ENCODE measurements at places on chromosomes 3 and 15. TPM values are rescaled to one million over a fixed set of nuclear protein-coding genes. Genes with fewer than 3 reads are reported as not detected.

DNA sequence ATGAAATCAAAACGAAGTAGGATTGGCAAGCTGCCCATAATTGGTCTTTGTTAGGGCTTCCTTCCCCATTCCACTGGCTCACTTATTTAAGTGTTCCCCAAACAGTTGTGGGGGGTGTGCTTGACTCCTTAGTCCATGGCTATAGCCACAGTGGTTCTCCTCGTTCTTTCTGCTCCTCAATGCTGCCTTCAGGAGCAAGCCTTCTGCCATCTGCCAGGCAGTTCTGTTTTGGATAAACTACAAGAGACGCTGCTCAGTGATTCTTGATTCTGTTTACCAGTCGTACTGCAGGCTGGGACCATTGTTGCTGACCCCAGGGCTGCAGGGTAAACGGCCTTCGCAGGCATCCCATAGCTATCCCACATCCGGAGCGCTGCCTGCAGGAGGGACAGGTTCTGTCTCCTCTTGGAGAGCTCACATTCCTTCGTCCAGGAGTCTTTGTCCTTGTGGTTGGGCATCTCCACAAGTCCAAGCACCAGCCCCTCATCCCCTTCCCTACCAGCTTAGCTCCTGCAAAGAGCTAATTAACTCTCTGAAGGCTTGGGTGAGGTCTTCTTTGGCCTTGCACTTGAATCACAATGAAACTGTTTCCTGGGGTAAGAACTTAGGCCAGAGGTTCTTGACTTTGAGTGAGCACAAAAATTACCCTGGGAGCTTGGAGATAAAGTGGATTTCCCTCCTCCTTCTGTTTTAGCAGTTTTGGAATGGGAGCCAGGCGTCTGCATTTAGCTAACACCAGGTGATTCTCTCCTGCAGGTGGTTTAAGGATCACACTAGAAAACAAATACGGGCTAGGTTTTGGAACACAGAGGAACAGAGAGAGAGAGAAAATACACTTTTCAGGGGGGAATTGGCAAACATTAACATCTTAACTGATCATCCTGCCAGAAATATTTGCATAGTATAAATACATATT, 114.9 kb downstream of the SV2B start:
- no peak overlapping the region for H3K4me3 ChIP-seq
- no peaks in the 10 kb centered on the region for H3K4me1 ChIP-seq
- H3K27ac ChIP-seq = no peak overlapping the region
- DNase-seq = no peak

Gene AAGAB
- total RNA-seq = 51.7 TPM

Gene SUSD5
- not detected for total RNA-seq

DNA sequence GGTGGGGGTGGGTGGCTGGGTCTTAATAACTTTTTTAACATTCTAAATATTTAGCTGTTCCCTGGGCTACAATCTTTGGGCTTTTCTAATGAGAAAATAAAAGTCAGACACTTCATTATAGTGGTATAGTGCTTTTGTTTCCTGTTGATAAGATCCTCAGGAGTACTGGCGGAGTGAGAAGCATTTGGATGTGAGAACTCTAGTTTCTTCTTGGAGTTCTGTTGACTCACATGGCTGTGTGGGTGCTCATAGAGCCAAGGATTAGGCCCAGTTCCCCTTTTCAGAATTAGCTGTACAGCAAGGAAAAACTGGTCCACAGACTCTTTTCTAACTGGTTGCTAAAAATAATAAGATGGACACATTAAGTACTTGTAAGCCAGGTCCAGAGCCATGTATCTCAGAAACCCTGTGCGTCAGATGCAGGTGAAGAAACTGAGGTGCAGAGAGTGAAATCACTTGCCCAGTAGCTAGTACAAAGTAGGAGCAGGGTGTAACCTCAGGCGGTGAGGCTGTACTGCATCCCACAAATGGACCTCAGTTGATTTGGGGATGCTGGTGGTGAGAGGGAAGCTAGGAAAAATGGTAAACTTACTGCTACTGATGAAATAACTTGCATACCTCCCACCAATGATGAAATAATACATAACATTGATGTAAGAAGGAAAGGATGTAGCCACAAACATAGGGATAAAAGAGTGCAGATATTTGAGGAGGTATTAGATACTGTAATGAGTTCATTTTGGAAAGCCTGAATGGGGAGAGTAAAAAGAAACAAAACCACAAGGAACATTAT, 2.3 kb downstream of the ITPR1 start:
- H3K36me3 ChIP-seq = peaks cover 2% of the 10 kb centered on the region
- H3K27ac ChIP-seq = peak overlapping the region; percentile 82
- peaks cover 65% of the 10 kb centered on the region for H3K4me1 ChIP-seq
- H3K27me3 ChIP-seq = peaks cover 8% of the 10 kb centered on the region
- no peak for DNase-seq
- H3K4me3 ChIP-seq = peak overlapping the region; percentile 99

DNA sequence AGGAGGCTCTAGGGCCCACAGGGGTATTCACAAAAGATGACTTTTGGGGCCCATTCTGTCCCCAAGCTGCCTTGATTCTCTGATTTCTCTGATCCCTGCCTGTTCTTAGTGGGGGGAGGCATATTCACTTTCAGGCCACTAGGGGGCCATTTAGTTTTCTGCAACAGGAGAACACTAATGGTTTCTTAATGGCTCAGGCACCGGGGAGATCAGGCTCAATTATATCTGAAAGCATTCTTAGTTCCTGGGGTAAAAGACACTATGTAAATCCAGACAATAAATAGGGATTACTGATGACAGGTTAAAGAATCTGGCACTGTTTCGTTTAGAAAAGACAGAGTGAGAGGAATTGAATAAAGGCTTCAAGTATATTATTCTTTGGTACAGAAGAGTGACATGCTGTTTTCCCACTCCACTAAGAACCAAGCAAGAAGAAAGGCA, 2.5 kb upstream of the INAFM2 start:
- H3K27ac ChIP-seq = peak overlapping the region; percentile 27
- H3K36me3 ChIP-seq = no peaks in the 10 kb centered on the region
- H3K4me3 ChIP-seq = no peak overlapping the region
- peaks cover 20% of the 10 kb centered on the region for H3K4me1 ChIP-seq
- peak; percentile 62 for DNase-seq
- peaks cover 12% of the 10 kb centered on the region for H3K27me3 ChIP-seq

Gene CHDH
- total RNA-seq = 0.69 TPM

Gene MEGF11
- total RNA-seq = not detected

GRCh38 chr3:126125341-126125740, 41.4 kb upstream of the SLC41A3 start:
- H3K4me1 ChIP-seq = no peaks in the 10 kb centered on the region
- no peaks in the 10 kb centered on the region for H3K27me3 ChIP-seq
- no peaks in the 10 kb centered on the region for H3K36me3 ChIP-seq
- no peak for DNase-seq
- no peak overlapping the region for H3K4me3 ChIP-seq
- no peak overlapping the region for H3K27ac ChIP-seq

- no peak overlapping the region for H3K27ac ChIP-seq
- H3K4me3 ChIP-seq = no peak overlapping the region
- no peaks in the 10 kb centered on the region for H3K4me1 ChIP-seq
- DNase-seq = no peak
- H3K27me3 ChIP-seq = peaks cover 57% of the 10 kb centered on the region
- no peaks in the 10 kb centered on the region for H3K36me3 ChIP-seq
Observed at GRCh38 chr15:71687902-71688508, 122.3 kb upstream of the NR2E3 start.

Gene GPR27
- total RNA-seq = 0.90 TPM

- peaks cover 1% of the 10 kb centered on the region for H3K36me3 ChIP-seq
- DNase-seq = no peak
- H3K4me3 ChIP-seq = no peak overlapping the region
- H3K4me1 ChIP-seq = no peaks in the 10 kb centered on the region
- no peak overlapping the region for H3K27ac ChIP-seq
- no peaks in the 10 kb centered on the region for H3K27me3 ChIP-seq
Observed at GRCh38 chr15:36080759-36081158, 498.7 kb upstream of the CDIN1 start.

Gene CTXN2
- not detected for total RNA-seq

- no peaks in the 10 kb centered on the region for H3K36me3 ChIP-seq
- H3K27ac ChIP-seq = peak overlapping the region; percentile 56
- no peak for DNase-seq
- H3K4me1 ChIP-seq = peaks cover 26% of the 10 kb centered on the region
- H3K4me3 ChIP-seq = no peak overlapping the region
Observed at GRCh38 chr3:107588217-107588616, 65.5 kb downstream of the BBX start.

DNA sequence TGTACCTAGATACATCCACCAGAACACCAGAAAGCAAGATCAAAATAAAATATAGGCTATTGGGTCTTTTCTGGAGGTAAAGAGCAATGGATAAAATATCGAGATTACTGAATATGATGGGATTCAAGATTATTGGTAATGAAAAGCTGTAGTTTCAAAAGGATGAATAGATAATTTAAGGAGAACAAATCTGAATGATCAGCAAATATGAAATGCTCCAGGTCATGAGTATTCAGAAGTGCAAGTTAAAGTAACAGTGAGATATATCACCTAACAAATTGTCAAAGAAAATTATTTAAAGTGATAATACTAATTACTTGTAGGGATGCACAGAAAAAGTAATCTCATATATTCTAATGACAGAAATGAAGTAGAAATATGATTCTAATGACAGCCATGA, 409.6 kb upstream of the MDFIC2 start:
- H3K27ac ChIP-seq = no peak overlapping the region
- no peak overlapping the region for H3K4me3 ChIP-seq
- H3K27me3 ChIP-seq = peaks cover 22% of the 10 kb centered on the region
- no peaks in the 10 kb centered on the region for H3K4me1 ChIP-seq
- DNase-seq = no peak

GRCh38 chr3:25281041-25281731, 146.9 kb upstream of the RARB start:
- DNase-seq = no peak
- no peaks in the 10 kb centered on the region for H3K4me1 ChIP-seq
- H3K4me3 ChIP-seq = no peak overlapping the region

DNA sequence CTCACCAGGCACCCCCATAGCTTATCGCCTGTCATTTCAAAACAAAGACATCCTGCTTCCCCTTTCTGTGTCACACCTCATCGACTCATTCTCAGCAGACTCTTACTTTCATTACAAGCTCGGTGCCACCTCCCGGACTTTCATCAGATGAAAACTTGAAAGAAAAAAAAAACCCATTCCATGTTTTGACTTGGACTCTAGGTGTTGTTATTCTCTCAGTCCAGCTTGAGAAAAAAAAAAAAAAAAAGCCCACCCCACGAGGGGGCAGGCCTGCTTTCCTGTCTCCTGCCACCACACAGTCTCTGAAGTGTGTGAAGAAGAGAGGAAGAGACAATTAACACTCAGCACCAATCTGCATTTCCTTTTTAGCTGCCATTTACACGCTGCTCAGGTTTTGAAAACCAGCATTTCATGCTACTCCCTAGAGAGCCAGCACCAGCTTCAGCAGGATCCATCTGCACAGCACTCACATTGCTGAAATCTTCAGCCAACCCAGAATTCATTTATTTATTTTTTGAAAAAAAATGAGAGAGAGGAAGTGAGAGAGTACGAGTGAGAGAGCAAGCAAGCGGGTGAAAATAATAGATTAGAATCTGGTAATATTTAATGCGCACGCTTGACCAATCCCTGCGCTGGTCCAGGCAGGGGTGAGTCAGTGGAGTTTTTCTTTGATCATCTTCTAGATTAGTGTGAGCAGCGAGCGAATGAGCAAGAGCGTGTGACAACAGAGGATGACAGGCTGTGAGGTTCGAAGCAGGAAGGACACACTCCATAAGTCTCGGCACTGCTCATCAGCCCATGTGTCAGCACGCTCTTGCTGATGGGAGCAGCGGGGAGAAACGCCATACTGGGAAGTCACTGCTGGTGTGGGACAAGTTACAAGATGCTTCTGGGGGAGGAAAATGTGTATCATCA, 23.5 kb downstream of the ZNF80 start:
- H3K27ac ChIP-seq = no peak overlapping the region
- peaks cover 18% of the 10 kb centered on the region for H3K4me1 ChIP-seq
- H3K36me3 ChIP-seq = peaks cover 14% of the 10 kb centered on the region
- peak; percentile 85 for DNase-seq
- no peak overlapping the region for H3K4me3 ChIP-seq

Gene WNT5A
- total RNA-seq = 1.8 TPM

DNA sequence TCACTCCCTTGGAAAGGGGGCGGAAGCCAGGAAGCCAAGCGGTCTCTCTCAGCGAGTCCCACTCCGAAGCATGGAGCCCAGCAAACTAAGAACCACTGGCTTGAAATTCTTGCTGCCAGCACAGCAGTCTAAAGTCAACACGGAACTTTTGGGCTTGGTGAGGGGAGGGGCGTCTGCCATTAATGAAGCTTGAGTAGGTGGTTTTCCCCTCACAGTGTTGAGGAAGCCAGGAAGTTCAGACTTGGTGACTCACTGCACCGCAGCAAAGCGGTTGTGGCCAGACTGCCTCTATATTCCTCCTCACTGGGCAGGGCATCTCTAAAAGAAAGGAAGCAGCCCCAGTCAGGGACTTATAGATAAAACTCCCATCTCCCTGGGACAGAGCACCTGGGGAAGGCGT, 665.4 kb upstream of the CBLB start:
- peak overlapping the region; percentile 7 for H3K4me3 ChIP-seq
- peaks cover 27% of the 10 kb centered on the region for H3K4me1 ChIP-seq
- DNase-seq = peak; percentile 56
- peaks cover 6% of the 10 kb centered on the region for H3K27me3 ChIP-seq
- peaks cover 32% of the 10 kb centered on the region for H3K36me3 ChIP-seq

- no peaks in the 10 kb centered on the region for H3K4me1 ChIP-seq
- DNase-seq = no peak
- no peak overlapping the region for H3K27ac ChIP-seq
- H3K36me3 ChIP-seq = no peaks in the 10 kb centered on the region
Observed at GRCh38 chr3:98341758-98342157, 11.9 kb upstream of the OR5K4 start.

DNA sequence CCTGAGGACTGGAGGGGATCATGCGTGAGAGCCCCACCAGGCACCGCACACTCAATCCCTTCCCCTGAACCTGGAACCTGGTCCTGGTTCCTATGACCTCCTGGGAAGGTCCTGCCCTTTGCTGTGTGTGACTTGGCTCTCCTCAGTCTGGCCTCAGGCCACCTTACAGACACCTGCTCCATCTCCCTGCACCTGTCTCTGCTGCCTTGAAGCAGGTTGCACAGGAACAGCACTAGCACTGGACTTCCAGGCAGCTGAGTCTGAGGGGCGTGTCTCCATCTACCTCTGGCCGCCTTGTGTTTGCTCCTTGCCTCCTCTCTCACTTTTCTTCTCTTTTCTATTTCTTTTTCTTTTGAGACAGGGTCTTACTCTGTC, 15.4 kb downstream of the PSTPIP1 start:
- H3K36me3 ChIP-seq = peaks cover 11% of the 10 kb centered on the region
- H3K4me3 ChIP-seq = peak overlapping the region; percentile 10
- no peaks in the 10 kb centered on the region for H3K27me3 ChIP-seq
- DNase-seq = no peak
- peak overlapping the region; percentile 89 for H3K27ac ChIP-seq
- H3K4me1 ChIP-seq = peaks cover 83% of the 10 kb centered on the region

- H3K27ac ChIP-seq = no peak overlapping the region
- DNase-seq = no peak
- no peaks in the 10 kb centered on the region for H3K36me3 ChIP-seq
- H3K27me3 ChIP-seq = peaks cover 19% of the 10 kb centered on the region
- H3K4me3 ChIP-seq = no peak overlapping the region
Observed at GRCh38 chr15:88738796-88739195, 64.4 kb upstream of the ACAN start.

GRCh38 chr3:59235634-59236012, 185.8 kb upstream of the CFAP20DC start:
- peaks cover 10% of the 10 kb centered on the region for H3K27me3 ChIP-seq
- peaks cover 16% of the 10 kb centered on the region for H3K4me1 ChIP-seq
- H3K4me3 ChIP-seq = peak overlapping the region; percentile 33
- peaks cover 7% of the 10 kb centered on the region for H3K36me3 ChIP-seq

All from activated T-cell treated with anti-CD3 and anti-CD28 coated beads, Interleukin-2, amount 50 U/mL, for 72 hours (primary cell).